AG20443 (cell line): ENCODE measurements at places on chromosomes 11 and 22.

- DNase-seq = no peak
These were observed 853.0 kb downstream of the BRD1 start for GRCh38 chr22:48974443-48975315.

- DNase-seq = no peak
These were observed 121.2 kb downstream of the NCAM1 start for GRCh38 chr11:113082341-113082955.

GRCh38 chr11:111557425-111558111 is 17.0 kb downstream of the LAYN start:
- peak; percentile 72 for DNase-seq

DNA sequence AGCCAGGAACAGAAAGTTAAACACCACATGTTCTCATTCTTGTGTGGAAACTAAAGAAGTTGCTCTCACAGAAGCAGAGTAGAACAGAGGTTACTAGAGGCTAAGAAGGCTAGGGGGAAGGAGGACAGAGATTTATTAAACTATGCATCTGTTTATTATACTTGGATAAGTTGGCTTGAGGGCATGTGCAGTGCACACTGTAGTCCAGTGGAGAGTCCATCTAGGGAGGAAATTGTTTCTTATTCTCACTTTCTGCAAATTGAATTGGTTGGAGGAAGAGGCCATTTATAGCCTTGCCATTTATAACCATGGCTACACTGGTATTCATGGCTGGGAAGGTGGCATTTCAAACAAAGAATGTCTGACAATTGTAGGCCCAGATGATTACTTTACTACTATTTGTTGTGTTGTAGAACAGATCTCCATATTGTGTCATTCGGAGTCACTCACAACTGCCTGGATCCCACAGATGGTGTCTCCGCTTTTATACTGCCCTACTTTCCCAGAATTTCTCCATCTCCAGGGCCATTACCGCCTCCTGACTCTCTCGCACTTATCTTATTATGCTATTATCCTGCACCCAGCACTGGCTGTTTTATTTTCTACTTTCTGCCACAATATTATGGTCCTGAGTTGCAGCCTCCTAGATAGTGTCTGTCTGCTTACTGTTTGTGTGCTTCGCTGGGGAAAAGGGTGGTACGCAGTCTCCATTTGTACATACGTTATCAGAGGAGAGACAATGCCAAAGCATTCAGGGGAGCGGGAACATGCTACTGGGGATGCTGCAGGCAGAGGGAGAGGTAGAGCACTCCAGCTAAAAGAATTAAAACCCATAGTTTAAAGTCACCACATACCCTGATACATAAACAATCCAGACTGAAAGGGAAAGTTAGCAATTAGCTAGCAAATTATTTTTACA is 169.3 kb upstream of the BLID start:
- DNase-seq = no peak

GRCh38 chr11:111520560-111520959 is 6.0 kb downstream of the HOATZ start:
- DNase-seq = no peak

DNA sequence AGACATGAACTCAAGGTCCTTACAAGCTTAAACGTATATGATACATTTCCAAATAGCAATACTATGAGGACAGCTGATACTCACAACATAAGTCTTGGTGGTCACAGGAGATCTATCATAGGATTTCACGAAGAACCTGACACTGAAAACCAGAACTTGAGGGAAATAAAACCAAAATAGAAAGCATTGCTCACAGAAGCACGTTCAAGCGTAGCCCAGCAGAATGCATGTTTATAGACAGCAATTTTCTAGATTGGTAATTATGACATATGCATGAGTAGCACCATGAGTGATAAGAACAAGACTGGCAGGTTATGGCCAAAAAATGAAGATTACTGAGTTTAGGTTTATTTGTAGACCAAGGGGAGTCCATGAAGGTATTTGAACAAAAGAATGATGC is 243.5 kb downstream of the ETS1 start:
- DNase-seq = no peak

- no peak for DNase-seq
These were observed 735 bp upstream of the ETS1 start for GRCh38 chr11:128588093-128588492.

- no peak for DNase-seq
These were observed 9.4 kb downstream of the CCDC88B start for GRCh38 chr11:64349404-64349803.

- DNase-seq = no peak
These were observed 22.9 kb downstream of the TMEM123 start for GRCh38 chr11:102429691-102430090.

- DNase-seq = no peak
These were observed 74.7 kb upstream of the POU2AF2 start for GRCh38 chr11:111170761-111171379.

DNA sequence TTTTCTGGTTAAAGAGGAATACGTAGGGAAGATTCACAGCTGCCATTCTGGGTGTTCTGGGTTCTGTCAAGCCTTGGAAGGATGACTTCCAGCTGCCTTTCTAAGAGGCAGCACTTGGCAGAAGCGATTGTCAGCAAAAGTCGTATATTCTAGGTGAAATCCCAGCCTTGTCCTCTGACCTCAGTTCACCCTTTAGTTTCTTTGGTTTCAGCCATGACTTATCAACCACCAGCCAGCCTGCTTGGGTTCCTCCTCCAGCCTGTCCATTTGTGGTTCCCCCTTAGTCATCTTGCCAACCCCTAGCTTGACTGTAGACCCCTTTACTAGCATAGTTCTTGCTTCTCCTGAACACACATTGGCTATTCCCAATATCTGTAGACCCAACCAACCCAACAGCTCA is 102.3 kb upstream of the CD44 start:
- no peak for DNase-seq

GRCh38 chr22:31192513-31192912 is 19.6 kb upstream of the LIMK2 start:
- no peak for DNase-seq

DNA sequence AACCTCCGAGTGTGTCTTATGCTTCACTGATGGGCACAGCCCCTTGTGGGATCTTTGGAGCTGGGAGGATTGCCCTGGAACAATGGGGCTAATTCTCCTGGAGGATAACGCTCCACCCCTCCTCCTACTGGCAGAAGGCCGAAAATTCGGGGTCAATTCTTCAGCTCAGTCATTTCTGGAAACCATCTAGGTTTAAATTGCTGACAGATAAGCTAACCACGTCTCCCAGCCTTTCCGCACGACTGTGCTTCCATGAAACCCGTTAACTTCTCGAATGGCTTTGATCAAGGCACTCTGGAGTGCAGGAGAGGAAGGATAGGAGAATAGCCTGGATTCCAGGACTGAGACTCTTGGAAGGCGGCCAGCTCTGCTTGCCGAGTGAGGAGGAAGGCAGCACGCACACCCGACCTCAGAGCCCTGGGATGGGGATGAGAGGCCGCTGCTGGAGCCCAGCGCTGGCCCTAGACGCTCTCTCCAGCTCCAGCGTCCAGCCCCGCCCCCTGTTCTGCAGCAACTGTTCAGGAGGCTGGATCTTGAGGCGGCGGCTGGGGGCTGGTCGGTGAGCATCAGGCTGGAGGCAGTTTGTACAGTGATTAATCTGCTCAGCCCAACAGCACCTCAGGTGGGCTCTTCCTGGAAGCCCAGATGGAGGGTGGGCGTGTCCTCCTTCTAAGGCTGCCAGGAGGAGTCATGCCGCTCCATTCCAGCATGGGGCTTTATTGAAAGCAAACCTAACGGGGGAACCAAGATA is 176.7 kb upstream of the NCAM1 start:
- peak; percentile 85 for DNase-seq

- DNase-seq = no peak
These were observed 1.2 kb downstream of the NDUFC2 start for GRCh38 chr11:78078218-78079167.

GRCh38 chr11:85863855-85864254 is 8.7 kb downstream of the CCDC83 start:
- no peak for DNase-seq

- no peak for DNase-seq
These were observed 45.4 kb upstream of the CARS1 start for GRCh38 chr11:3102641-3102921.

GRCh38 chr22:50063589-50064393 is 5.7 kb upstream of the TTLL8 start:
- no peak for DNase-seq

DNA sequence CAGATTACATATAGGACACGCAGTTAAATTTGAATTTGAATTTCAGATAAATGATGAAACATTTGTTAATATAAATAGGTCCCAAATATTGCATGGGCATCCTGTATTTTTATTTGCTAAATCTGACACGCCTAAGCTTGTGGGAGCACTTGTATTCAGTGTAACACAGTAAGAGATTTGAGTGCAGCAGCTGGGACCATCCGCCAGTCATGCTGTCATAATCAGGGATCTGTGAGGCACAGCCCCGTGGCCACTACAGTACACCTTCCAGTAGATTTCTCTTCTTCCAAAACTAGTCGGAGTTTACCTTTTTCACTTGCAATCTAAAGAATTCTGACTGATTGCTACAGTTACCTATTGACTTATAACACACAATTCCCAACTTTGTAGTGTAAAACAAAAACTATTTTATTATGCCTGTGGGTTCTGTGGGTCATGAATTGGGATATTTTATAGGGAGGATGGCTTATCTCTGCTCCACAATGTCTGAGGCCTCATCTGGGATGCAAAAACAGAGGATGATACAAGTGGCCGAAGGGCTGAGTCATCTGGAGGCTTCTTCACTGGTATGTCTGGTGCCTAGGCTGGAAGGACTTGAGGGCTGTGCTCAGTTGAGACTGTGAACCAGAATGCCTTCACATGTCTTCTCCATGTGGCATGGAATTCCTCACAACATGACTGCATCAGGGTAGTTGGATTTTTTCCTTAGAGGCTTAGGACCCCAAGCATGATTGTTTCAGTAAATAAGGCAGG is 74.1 kb downstream of the PRSS23 start:
- DNase-seq = peak; percentile 43

DNA sequence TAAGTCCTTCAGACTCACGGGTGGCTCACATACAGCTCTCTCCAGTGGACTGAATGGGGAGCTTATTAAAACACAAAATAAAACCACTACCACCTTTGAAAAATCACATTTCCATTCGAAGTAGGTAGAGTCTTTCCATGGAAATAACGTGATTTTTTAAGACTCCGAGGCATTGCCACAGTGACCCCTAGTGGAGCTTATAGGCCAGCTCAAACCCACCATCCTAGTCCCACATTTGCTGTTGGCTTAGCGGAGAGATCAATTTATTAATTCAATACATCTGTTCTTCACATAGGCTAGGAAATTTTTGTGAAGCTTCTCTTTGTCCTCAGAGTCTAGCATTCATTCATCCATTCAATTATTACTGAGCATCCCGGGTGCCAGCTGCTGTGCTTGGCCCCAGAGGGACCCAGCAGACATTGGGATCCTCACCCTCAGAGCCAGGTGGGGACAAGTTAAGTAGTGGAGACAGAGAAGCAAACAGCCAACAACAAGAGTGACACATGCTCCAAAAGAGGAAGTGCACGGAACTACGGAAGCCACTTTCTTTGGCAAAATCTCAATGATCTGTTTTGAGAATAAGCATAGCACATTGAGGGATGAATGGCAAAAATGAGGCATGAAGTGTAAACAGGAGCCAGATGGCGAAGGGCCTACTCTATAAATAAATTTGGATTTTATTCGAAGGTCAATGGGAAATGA is 10.2 kb upstream of the P4HA3 start:
- DNase-seq = peak; percentile 42

GRCh38 chr11:118785362-118785761 is 5.6 kb downstream of the DDX6 start:
- DNase-seq = no peak

- peak; percentile 10 for DNase-seq
These were observed 20.7 kb upstream of the EMID1 start for GRCh38 chr22:29184849-29185490.

- DNase-seq = no peak
These were observed 21.1 kb downstream of the SHISA8 start for GRCh38 chr22:41893591-41894375.

GRCh38 chr11:36281850-36282249 is 7.4 kb downstream of the COMMD9 start:
- no peak for DNase-seq

- DNase-seq = peak; percentile 67
These were observed 22.7 kb upstream of the RASD2 start for GRCh38 chr22:35517769-35518530.

GRCh38 chr11:31487848-31488247 is 21.6 kb downstream of the IMMP1L start:
- DNase-seq = peak; percentile 29
